HS-5 (cell line): ENCODE measurements at places on chromosomes 12 and 14.

- DNase-seq = no peak
These were observed at the start of gene PLBD1 for GRCh38 chr12:14567351-14568162. TSS of gene PLBD1 (minus strand) at chr12:14567883. CDS start at chr12:14567696, 187 bp downstream.

DNA sequence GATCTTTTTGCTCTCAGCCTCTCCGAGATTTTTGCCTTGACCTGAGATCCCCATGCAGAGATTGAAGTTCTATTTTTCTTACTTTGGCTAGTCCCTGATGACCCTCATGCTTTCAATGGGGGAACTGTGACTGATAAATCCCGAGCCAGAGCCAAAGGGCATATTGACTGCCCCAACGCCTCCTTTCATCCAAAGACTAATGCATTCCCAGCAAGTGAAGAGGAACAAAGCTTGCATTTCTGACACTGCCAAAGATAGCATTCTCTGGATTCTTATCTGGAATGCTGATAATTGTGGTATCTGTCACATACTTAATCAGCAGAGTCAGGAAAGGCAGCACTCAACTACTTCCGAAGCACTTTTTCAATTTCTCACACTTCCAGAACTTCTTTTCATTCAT is 152.3 kb upstream of the EGLN3 start:
- no peak for DNase-seq

- no peak for DNase-seq
These were observed 1.5 kb upstream of the ZBTB42 start for GRCh38 chr14:104799244-104800014.

GRCh38 chr12:22979854-22980469 is 355.0 kb downstream of the ETNK1 start:
- no peak for DNase-seq

- no peak for DNase-seq
These were observed 687.6 kb downstream of the GALC start for GRCh38 chr14:87305345-87305744.
